Neuronal stem cell (in vitro differentiated cells): ENCODE measurements at places on chromosomes 5 and 9.

GRCh38 chr5:78362220-78362619, 1.8 kb downstream of the SCAMP1 start:
- DNase-seq = no peak

DNA sequence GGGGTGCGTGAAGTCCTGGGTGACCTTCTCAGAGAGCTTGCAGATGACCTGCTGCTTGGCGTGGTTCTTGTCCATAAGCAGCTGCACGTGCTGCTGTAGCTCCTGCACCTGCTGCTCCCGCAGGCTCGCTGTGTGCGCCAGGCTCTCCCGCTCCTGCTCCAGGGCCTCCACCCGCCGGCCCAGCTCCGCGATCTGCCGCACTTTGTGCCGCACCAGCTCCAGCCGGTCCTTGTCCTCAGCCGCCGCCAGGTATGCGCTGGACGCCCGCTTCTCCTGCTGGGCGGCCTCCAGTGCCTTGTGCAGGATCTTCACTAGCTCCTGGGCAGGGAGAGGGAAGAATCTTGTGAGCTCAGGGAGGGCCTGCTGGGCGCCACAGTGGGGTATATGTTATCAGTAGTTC, 28.5 kb upstream of the CORO2A start:
- no peak for DNase-seq

GRCh38 chr9:127083138-127083980, 39.1 kb downstream of the ANGPTL2 start:
- no peak for DNase-seq

DNA sequence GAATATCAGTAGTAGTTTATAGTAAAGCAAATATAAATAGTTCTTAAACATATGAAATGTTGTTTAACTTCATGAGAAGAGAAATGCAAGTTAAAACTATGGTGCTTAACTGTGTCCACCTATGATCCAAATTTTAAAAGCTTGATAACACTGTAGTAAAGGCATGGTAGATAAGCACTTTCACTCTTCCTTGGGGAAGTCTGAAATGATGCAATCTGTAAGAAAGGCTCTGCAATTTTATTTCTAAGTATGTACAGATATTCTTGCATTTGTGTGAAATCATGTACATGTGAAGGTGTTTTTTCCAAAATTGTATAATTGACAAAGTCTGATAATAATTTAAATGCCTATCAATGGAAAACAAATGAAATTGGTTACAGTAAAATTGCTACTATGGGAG, 66.9 kb downstream of the SYK start:
- no peak for DNase-seq

DNA sequence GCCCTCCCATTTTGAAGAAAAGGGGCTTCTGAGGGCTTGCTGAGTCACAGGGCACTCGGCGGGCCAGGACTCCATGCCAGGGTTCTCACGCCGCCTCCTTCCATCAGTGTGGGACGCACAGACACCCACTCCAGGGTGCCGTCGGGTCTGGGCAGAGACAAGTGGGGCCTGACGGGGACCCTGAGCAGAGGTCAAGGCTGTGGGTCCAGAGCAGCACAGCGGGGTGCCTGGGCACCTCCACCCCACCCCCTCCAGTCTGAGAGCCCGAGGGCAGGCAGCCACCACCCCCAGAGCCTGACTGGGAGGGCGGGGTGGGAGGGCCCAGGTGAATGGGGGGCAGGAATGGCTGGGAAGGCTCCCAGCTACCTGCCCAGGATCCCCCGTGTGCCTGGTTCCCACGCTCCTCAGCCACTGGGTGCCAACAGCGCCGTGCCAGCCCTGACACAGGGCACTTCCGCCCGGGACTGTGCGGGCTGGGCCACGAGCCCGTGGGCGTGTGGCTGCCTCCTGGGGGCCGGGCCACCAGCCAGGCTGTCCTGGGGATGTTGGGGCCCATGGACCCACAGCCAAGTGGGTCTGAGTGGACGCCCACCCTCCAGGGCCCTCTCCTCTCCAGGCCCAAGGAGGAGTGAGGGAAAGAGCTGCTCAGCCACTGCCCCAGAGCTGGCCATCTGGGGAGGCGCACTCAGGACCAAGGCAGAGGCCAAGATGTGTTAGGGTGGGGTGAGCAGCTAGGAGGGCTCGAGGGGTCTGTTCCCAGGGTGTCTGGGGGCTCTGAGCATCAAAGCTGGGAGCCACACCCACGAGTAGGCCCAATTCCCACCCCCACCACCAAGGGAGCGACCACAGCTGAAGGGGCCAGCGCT, 10.1 kb upstream of the NRARP start:
- DNase-seq = no peak

DNA sequence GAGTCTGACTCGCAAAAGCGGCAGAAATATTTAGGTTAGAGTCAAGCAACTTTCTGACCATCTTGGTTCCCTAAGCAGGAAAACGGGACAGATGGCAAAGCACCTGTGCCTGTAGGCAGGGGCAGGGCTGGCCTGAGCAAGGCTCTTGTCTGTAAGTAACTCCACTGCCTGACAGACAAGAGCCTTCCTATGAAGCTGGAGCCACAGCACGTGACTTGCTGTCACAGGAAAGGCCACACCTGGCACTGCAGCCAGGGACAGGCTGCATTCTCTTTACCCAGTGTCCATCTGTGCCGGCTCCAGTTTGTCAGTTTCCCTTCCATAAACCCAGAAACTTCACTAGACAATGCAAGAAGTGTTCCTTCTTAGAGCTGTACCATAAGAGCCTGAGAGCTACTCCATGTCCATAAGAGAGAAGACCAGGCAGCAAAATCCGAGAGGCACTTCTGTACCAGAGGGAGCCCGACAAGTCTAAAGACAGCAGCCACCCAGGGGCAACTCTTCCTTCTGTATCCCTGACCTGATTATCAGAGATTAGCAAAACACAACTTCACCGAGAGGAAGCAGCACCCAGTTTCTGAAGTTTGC, 78.1 kb downstream of the GPR21 start:
- no peak for DNase-seq

GRCh38 chr5:6584727-6585126, 48.1 kb downstream of the NSUN2 start:
- no peak for DNase-seq

DNA sequence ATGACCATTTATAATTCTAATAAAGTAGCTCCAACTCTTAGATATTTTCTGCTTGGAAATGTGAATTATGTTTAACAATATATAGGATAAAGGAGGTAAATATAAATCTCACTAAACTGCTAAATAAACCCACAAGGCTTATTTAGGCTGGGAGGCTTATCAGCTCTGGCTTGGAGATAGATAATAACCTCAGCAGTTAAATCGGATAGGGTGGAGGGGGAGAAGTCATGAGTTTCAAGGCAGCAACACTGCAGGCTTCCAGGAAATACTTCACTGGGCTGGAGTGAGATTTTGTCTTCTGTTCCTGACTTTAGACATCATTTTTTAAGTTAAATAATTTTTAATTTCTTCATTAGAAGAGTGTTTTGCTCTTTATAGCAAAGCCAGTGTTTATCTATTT, 80.0 kb upstream of the ITGA2 start:
- DNase-seq = no peak

GRCh38 chr5:116305899-116306298, 221.1 kb downstream of the COMMD10 start:
- no peak for DNase-seq

DNA sequence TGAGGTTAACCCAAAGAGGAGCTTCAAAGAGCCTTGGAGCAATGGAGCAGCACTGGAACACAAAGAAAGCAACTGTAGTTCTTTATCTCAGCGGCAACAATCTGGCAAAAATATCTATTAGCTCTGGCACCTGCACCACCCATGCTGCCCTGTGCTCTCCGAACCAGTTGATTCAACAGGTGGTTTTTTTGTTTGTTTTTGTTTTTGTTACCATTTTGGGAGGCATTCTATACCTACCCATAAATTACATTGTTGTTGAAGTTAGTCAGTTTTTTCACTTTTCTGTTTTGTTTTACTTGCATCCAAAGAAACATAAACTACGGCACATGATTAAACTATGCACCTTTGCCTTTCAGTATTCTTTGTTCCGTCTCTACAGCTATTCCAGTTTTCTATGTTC, 16.2 kb downstream of the ESM1 start:
- no peak for DNase-seq

DNA sequence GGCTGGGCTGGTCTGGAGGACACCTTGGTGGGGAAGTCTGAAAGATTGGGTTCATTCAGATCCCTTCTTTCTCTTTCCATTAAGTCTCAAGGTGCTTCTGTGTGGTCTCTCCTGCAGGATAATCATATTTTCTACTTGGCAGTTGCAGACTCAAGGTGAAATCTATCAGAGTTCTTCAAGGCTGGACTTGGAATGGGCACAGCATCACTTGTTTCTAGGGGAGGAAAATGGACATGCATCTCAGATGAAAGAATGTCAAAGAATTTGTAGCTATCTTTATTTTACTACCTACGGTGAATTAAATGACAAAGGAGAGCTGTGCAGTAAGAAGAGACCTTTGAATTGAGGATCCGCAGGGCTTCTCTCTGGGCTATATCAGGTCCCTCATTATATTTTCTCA, 69.8 kb upstream of the PAPPA start:
- DNase-seq = no peak

GRCh38 chr9:124813041-124813440, 36.1 kb downstream of the OLFML2A start:
- DNase-seq = no peak

DNA sequence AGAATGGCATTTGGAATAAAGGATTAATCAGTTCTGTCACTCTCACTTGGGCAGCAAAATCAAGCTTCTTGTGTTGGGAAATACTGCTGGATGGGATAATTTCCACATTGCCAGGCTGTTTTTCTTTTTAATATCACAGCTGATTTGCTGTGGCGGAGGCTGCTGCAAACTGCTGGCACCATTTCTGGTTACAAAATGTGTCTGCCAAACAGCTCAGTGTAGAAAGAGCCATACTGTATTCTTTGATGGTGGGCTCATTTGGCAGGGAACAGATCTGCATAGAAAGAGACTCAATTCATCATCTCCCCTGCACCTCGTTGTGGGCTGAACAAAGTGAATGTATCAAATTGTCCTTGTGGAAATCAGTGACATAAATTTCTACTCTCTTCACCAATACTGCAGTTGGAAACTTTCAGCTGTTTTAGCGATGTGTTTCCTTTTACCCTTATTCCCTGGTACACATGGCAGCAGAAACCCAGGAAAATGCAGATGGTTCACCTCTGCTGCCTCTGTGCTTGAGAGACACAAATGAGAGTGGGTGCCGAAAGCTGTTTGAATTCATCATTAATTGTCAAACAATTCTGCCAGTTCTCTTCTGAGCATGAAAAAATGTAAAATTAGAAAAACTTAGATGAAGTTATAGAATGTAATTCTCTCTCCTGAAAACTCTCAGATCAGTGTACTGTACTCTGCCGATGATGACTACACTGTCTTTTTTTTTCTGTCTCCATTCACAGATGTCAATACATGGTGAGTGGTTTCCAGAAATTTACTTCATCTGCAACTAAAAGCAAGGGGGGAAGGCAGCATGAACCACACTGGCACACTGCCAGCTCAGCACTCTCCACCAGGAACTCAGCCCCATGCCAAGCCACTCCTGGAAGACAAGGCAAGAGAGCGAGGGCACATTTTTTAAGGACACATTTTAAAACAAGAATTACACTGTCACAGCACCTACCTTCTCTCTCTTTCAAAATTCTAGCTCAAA, 75.0 kb downstream of the HMHB1 start:
- DNase-seq = no peak

DNA sequence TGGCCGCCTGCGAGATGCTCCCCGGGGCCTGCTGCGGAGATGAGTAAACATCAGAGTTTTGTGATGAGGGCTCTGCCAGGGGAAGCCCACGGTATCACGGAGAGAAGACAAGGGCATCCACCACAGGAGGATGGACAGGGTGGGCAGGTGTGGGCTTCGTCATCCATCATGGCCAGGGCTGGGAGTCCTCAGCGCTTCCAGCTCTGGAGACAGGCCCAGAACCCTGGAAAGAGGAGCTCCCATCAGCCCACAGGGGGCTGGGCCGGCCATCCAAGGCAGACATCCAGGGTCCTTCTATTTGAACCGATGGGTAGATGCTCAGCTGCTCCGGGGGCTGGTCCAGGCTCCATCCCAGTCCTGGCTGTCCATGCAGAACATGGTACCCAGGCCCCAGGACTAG, 22.1 kb upstream of the FCN1 start:
- DNase-seq = no peak
